GM23248 (cell line): ENCODE measurements at places on chromosomes 3 and 15. TPM values are rescaled to one million over a fixed set of nuclear protein-coding genes. Genes with fewer than 3 reads are reported as not detected.

The MTMR10 gene
- 6.3 and 7.2 TPM in 2 replicates for polyA plus RNA-seq

The SI gene
- polyA plus RNA-seq: not detected in 2 replicates

The CCR4 gene
- polyA plus RNA-seq: not detected in 2 replicates

The ACVR2B gene
- polyA plus RNA-seq: 0.16 TPM in 2 replicates

The CDCP1 gene
- polyA plus RNA-seq: 8.8 and 9.9 TPM in 2 replicates

The INSYN1 gene
- polyA plus RNA-seq: 0.10 and 0.11 TPM in 2 replicates

The CKMT1A gene
- polyA plus RNA-seq: not detected in 2 replicates

The HHLA2 gene
- not detected in 2 replicates for polyA plus RNA-seq

The VPS33B gene
- 9.1 and 10.2 TPM in 2 replicates for polyA plus RNA-seq

The LIPC gene
- 0.63 and 1.1 TPM in 2 replicates for polyA plus RNA-seq

The ARMC8 gene
- 30.1 and 31.2 TPM in 2 replicates for polyA plus RNA-seq

The GABRG3 gene
- polyA plus RNA-seq: not detected in 2 replicates

The LPCAT4 gene
- 24.4 and 24.7 TPM in 2 replicates for polyA plus RNA-seq

The CLSTN2 gene
- not detected in 2 replicates for polyA plus RNA-seq

The AADACL2 gene
- polyA plus RNA-seq: not detected in 2 replicates

The PROK2 gene
- polyA plus RNA-seq: not detected in 2 replicates

The P2RY13 gene
- polyA plus RNA-seq: not detected in 2 replicates

The FRMD5 gene
- polyA plus RNA-seq: 0.35 and 0.65 TPM in 2 replicates

The GPR160 gene
- polyA plus RNA-seq: 0.44 and 0.73 TPM in 2 replicates

The PCOLCE2 gene
- polyA plus RNA-seq: 45.4 and 48.5 TPM in 2 replicates

The RBPMS2 gene
- 0.54 and 0.71 TPM in 2 replicates for polyA plus RNA-seq

The TRIM42 gene
- not detected in 2 replicates for polyA plus RNA-seq

The GRM7 gene
- polyA plus RNA-seq: not detected in 2 replicates

The CSPG4 gene
- polyA plus RNA-seq: 5.3 and 5.6 TPM in 2 replicates

The FGD5 gene
- polyA plus RNA-seq: not detected in 2 replicates

The BOC gene
- 20.8 and 21.6 TPM in 2 replicates for polyA plus RNA-seq

The TM6SF1 gene
- polyA plus RNA-seq: 0.14 TPM in 1 of 2 replicates, not detected in the other

The CLDN18 gene
- polyA plus RNA-seq: 0.18 TPM in 2 replicates

The DPPA2 gene
- polyA plus RNA-seq: not detected in 2 replicates

The VIPR1 gene
- polyA plus RNA-seq: not detected in 2 replicates

The CEP152 gene
- 3.6 and 3.9 TPM in 2 replicates for polyA plus RNA-seq

The ABHD10 gene
- polyA plus RNA-seq: 25.4 and 26.5 TPM in 2 replicates

The SMCO1 gene
- not detected in 2 replicates for polyA plus RNA-seq

The CP gene
- polyA plus RNA-seq: not detected in 2 replicates

The SERINC4 gene
- polyA plus RNA-seq: not detected in 2 replicates

The SLC25A20 gene
- polyA plus RNA-seq: 20.3 and 21.0 TPM in 2 replicates

The CRABP1 gene
- polyA plus RNA-seq: not detected in 2 replicates

The EBLN2 gene
- polyA plus RNA-seq: 0.58 and 1.7 TPM in 2 replicates

The BNC1 gene
- 4.1 and 4.3 TPM in 2 replicates for polyA plus RNA-seq

The SLC28A2 gene
- not detected in 2 replicates for polyA plus RNA-seq

The TM4SF1 gene
- 10.7 and 12.4 TPM in 2 replicates for polyA plus RNA-seq

The SLC27A2 gene
- polyA plus RNA-seq: not detected in 2 replicates

The IQCF5 gene
- not detected in 2 replicates for polyA plus RNA-seq

The RAD51 gene
- polyA plus RNA-seq: 12.1 and 14.6 TPM in 2 replicates

The MNS1 gene
- polyA plus RNA-seq: 3.6 and 4.2 TPM in 2 replicates

The MFSD1 gene
- 92.0 and 100 TPM in 2 replicates for polyA plus RNA-seq

The MYZAP gene
- polyA plus RNA-seq: 0.11 and 0.13 TPM in 2 replicates

The RHO gene
- not detected in 2 replicates for polyA plus RNA-seq

The PODXL2 gene
- 1.2 and 1.8 TPM in 2 replicates for polyA plus RNA-seq

The SH3GL3 gene
- polyA plus RNA-seq: 0.27 and 0.28 TPM in 2 replicates

The NEK10 gene
- 1.7 and 3.2 TPM in 2 replicates for polyA plus RNA-seq
